Activated T-helper 1 cell treated with anti-CD3 and anti-CD28 coated beads, Interleukin-12 subunit alpha, Interleukin-12 subunit beta, Interleukin-2, Interleukin-4 antibody, amounts not matched to agents 30 ng/mL and 10 ng/mL and 1 ng/mL, durations not matched to agents 14 hours and 24 hours and 36 hours (primary cell): ENCODE measurements at places on chromosomes 1 and 21. TPM values are rescaled to one million over a fixed set of nuclear protein-coding genes. Genes with fewer than 3 reads are reported as not detected.

The OR2T2 gene
- not detected in 2 replicates for total RNA-seq

The TNFRSF18 gene
- 350 and 356 TPM in 2 replicates for total RNA-seq

The ARID4B gene
- 58.7 and 66.6 TPM in 2 replicates for total RNA-seq

The AUNIP gene
- 10.2 and 12.3 TPM in 2 replicates for total RNA-seq

The ADAM30 gene
- total RNA-seq: not detected in 2 replicates

The OR2L5 gene
- not detected in 2 replicates for total RNA-seq

The ANGPTL1 gene
- not detected in 2 replicates for total RNA-seq

The ZFYVE9 gene
- 3.2 and 4.1 TPM in 2 replicates for total RNA-seq

DNA sequence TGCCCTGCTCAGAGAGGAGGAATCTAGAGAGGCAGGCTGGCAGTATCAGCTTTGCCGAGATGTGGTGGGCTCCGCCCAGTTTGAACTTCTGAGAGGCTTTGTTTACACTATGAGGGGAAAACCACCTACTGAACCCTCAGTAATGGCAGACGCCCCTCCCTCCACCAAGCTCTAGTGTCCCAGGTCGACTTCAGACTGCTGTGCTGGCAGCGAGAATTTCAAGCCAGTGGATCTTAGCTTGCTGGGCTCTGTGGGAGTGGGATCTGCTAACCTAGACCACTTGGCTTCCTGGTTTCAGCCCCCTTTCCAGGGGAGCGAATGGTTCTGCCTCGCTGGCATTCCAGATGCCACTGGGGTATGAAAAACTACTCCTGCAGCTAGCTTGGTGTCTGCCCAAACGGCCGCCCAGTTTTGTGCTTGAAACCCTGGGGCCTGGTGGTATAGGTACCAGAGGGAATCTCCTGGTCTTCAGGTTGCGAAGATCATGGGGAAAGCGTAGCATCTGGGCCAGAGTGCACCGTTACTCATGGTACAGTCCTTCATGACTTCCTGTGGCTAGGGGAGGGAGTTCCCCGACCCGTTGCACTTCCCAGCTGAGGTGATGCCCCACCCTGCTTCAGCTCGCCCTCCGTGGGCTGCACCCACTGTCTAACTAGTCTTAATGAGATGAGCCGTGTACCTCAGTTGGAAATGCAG is 43.6 kb downstream of the C21orf91 start:
- peaks cover 48% of the 10 kb centered on the region for H3K36me3 ChIP-seq
- H3K4me3 ChIP-seq: peak overlapping the region; percentile 61
- no peaks in the 10 kb centered on the region for H3K27me3 ChIP-seq
- DNase-seq: peak; percentile 53
- H3K4me1 ChIP-seq: peaks cover 55% of the 10 kb centered on the region
- H3K27ac ChIP-seq: peak overlapping the region; percentile 72

DNA sequence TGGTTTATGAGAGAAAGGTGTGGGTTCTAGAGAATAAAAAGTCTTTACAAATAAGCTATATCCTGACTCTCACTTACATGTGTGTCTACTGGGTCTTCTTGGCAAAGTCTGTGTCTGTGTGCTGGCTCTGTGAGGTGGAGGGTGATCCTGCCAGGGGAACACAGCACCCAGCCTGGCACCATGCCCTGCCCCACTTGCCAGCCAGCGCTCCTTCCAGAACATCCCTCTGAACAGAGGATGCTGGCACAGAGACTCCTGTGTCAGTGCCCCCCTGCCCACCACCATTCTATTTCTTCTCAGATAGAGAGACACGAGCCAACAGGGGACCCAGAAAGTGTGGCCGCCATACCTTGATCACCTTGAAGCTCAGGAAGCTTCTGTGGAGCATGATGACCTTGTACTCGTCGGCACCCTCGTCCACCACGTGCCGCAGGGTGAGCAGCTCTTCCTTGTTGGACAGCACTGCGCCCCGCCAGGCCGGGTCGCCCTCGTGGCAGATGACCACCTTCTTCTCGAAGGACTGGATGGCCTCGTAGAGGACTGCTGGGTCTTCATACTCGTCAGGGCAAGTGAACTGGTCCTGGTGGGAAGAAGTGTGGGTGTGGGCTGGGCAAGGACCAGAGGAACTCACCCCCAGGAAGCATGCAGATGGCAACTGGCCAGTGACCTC is 49.7 kb downstream of the NTPCR start:
- no peaks in the 10 kb centered on the region for H3K27me3 ChIP-seq
- H3K27ac ChIP-seq: no peak overlapping the region
- H3K4me3 ChIP-seq: no peak overlapping the region
- no peak for DNase-seq

GRCh38 chr1:3470650-3471355 is 16.3 kb downstream of the ARHGEF16 start:
- H3K36me3 ChIP-seq: no peaks in the 10 kb centered on the region
- no peaks in the 10 kb centered on the region for H3K4me1 ChIP-seq
- no peak for DNase-seq
- H3K27me3 ChIP-seq: no peaks in the 10 kb centered on the region

GRCh38 chr1:229341774-229342655 is 832 bp downstream of the CCSAP start:
- H3K4me1 ChIP-seq: peaks cover 50% of the 10 kb centered on the region
- peak overlapping the region; percentile 87 for H3K27ac ChIP-seq
- H3K4me3 ChIP-seq: peak overlapping the region; percentile 89
- peaks cover 9% of the 10 kb centered on the region for H3K36me3 ChIP-seq

GRCh38 chr1:217871955-217872354 is 240.8 kb downstream of the SPATA17 start:
- no peak for DNase-seq
- H3K4me1 ChIP-seq: no peaks in the 10 kb centered on the region
- no peaks in the 10 kb centered on the region for H3K27me3 ChIP-seq
- H3K36me3 ChIP-seq: no peaks in the 10 kb centered on the region
- H3K4me3 ChIP-seq: no peak overlapping the region
- no peak overlapping the region for H3K27ac ChIP-seq

DNA sequence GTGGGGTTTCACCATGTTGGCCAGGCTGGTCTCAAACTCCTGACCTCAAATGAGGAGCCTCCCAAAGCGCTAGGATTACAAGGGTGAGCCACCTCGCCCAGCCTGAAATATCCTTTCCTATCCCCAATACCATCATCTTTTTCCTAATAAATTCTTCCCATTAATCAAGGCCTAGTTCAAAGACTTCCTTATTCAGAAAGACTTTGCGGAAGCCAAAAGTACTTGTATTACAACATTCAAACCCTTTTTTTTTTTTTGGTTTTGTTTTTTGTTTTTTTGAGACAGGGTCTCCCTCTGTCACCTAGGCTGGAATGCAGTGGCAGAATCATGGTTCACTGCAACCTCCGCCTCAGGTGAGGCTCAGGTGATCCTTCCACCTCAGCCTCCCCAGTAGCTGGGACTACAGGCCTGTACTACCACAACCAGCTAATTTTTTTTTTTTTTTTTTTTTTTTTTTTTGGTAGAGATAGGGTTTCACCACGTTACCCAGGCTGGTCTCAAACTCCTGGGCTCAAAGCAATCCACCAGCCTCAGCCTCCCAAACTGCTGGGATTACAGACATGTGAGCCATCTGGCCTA is 7.6 kb downstream of the SLC19A2 start:
- no peak overlapping the region for H3K27ac ChIP-seq
- H3K36me3 ChIP-seq: peaks cover 11% of the 10 kb centered on the region
- peaks cover 30% of the 10 kb centered on the region for H3K4me1 ChIP-seq

DNA sequence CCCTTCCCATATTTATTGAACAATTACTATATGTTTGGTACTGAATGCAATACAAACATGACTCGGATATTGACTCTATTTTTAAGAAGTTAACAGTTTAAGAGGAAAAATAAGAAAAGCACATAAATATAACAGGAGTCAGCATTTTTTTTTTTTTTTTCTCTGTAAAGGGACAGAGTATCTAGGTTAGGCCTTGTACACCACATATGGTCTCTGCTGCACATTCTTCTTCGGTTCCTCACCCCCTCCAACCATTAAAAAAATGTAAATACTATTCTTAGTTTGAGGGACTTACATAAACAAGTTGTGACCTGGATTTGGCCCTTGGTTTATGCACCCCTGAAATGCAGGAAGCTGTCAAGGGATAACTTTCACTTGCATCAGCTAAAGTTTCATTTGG is 40.4 kb downstream of the PHC2 start:
- H3K27me3 ChIP-seq: peaks cover 2% of the 10 kb centered on the region
- no peak overlapping the region for H3K4me3 ChIP-seq
- H3K4me1 ChIP-seq: no peaks in the 10 kb centered on the region
- H3K36me3 ChIP-seq: no peaks in the 10 kb centered on the region

DNA sequence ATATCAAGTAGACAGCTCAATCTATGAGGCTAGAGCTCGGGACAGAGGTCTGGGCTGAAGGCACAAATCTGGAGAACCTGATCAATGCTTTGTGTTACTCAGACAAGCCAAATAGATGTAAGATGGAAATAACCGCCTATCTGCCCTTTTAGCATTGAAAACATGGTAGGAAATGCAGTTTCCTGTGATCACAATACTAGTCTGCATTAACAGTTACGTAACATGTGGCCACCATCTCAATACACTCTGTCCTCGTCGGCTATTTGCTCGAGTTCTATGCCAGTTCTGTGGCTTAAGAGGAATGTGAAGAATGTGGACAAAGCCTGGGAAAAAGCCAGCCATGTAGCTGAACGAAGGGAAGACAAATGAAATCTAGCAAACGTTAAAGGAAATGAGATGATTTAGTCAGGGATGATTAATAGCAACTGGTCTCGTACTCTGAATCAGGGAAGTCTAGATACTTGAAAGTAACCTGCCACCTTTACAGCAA is 73.3 kb downstream of the HSF2BP start:
- H3K4me3 ChIP-seq: no peak overlapping the region
- no peak overlapping the region for H3K27ac ChIP-seq
- no peaks in the 10 kb centered on the region for H3K36me3 ChIP-seq
- no peak for DNase-seq

GRCh38 chr1:32733582-32734321 is 31.2 kb upstream of the SYNC start:
- DNase-seq: no peak
- H3K4me1 ChIP-seq: peaks cover 19% of the 10 kb centered on the region
- no peak overlapping the region for H3K27ac ChIP-seq
- peaks cover 8% of the 10 kb centered on the region for H3K27me3 ChIP-seq
- H3K4me3 ChIP-seq: no peak overlapping the region

DNA sequence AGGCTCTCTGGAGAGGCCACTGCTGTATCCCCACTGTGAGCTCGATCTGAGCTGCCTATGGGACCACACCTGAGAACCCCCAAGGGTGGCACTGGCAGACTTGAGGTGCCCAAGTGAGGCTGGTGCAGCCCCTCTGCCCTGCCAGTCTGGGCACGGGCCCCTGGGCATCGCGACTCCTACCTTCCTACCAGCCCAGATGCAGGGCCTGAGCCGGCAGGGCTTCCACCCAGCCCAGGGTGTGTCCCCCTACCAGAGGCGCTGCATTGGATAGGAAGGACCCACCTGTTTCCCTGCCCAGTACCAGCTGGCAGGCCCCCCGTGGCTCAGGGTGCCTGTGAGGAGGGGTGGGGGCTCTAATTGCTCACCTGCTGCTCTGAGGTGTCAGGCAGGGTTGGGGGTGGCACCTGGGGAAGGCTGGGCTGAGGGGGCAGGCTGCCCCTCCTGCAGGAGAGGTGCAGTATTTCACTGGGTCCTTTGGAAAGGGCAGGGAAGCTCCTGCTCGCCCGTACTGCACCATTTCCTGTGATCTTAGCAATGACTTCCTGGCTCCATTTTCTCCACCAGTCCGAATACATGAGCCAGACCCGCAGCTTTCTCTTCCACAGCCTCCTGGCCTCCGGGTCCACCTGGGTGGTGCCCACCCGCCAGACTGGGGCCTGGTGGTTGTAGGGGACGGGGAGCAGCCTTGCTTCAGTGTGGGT is 11.8 kb downstream of the TP73 start:
- H3K4me3 ChIP-seq: no peak overlapping the region
- H3K27me3 ChIP-seq: peaks cover 7% of the 10 kb centered on the region
- no peak overlapping the region for H3K27ac ChIP-seq

DNA sequence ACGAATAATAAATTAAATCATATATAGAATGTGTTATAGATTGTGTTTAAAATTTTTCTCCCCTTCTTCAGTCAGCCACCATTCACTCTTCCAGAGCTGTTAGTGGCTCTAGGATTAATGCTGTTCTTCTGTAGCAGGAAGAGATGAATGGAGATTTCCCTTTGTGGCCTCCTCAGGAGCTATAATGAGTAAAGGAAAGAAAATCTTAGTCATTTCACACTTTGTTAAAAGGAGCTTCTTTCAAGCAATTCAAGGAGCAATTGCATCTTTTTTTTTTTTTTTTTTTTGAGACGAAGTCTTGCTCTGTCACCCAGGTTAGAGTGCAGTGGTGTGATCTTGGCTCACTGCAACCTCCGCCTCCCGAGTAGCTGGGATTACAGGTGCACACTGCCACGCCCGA is 23.7 kb upstream of the TMCO2 start:
- H3K4me1 ChIP-seq: peaks cover 26% of the 10 kb centered on the region
- no peak overlapping the region for H3K4me3 ChIP-seq
- peaks cover 19% of the 10 kb centered on the region for H3K36me3 ChIP-seq
- no peaks in the 10 kb centered on the region for H3K27me3 ChIP-seq
- no peak for DNase-seq

DNA sequence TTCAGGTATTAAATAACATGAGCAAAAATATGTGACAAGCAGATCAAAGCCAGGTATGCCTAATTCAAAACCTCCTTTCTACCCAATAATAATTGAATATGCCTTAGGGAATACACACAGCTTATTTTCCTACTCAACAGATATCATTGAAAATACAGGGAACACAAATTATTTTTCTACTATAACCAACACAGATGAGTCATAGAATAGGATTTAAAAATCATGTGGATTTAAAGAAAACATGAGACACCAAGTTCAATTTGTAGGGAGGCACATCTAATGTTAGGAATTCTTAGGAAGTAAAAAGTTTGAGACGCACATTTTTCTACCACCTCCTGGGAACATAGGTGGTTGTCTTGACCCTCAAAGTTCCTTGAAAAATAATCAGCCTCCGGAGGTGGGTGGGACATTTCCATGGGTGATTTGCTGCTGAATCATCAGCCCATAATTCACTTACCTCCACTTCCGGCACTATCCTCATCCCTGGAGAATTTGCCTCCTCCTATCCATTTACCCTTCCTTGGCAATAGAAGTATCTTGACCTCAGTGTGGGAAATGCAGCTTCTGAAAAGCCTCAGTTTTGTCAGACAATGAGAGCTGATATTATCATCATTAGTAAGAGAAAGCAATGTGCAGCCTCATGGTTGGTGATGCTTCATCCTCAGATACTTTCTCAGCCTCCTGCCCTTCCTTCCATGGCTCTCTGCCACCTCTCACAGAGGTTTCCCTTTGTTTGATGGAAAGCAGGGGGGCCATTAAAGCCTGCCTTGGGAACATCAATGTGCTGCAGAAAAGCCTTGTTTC is 33.5 kb upstream of the RGS4 start:
- H3K36me3 ChIP-seq: no peaks in the 10 kb centered on the region
- no peak overlapping the region for H3K27ac ChIP-seq
- no peaks in the 10 kb centered on the region for H3K27me3 ChIP-seq

GRCh38 chr1:1627829-1628753 is 3.9 kb upstream of the MMP23B start:
- no peak overlapping the region for H3K27ac ChIP-seq
- no peak for DNase-seq
- H3K27me3 ChIP-seq: peaks cover 4% of the 10 kb centered on the region
- H3K4me3 ChIP-seq: no peak overlapping the region
- peaks cover 2% of the 10 kb centered on the region for H3K36me3 ChIP-seq
- no peaks in the 10 kb centered on the region for H3K4me1 ChIP-seq

GRCh38 chr21:33265664-33266049 is 510 bp upstream of the IL10RB start:
- peak overlapping the region; percentile 88 for H3K4me3 ChIP-seq
- DNase-seq: no peak
- no peaks in the 10 kb centered on the region for H3K27me3 ChIP-seq
- H3K27ac ChIP-seq: peak overlapping the region; percentile 83
- H3K4me1 ChIP-seq: peaks cover 33% of the 10 kb centered on the region
